ENCODE measurements at places on chromosomes 5 and 9.

DNA sequence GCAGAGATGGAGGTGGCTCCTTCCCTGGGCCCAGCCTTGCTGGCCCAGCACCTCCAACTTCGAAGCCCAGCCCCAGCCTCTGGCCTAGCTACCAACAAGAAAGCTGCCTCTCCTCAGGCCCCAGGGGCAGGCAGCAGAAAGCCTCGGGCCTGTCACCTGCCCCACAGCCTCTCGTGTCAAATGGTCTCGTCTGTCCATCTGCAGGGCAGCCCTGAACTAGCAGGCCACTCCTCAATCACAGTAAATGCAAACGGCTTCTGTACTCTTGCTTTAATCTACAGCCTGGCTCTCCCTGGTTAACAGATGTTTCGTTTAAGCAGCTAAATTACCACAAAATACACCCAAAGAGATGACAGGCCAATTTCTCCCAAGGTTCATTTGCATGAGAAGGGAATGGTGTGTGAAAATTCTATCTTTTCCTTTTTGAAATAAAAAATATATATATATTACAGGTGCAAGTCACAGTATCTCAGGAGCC lies 21.5 kb downstream of the VAV2 start:
- DNase-seq: no peak

DNA sequence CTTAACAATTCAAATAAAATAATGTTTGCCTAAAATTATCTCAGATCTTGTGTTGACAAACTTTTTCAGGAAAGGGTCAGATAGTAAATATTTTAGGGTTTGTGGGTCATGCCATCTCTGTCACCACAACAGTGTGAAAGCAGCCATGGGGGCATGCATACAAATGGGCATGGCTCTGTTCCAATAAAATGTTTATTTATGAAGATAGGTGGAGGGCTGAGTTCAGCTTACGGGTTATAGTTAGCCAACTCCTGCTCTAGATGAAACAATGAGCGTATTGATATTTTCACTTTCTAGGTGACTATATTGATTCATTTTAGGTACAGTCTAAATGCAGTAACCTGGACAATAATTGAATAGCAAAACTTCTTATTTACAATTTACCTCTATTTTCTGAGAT lies 533.8 kb upstream of the CLINT1 start:
- no peak for DNase-seq

DNA sequence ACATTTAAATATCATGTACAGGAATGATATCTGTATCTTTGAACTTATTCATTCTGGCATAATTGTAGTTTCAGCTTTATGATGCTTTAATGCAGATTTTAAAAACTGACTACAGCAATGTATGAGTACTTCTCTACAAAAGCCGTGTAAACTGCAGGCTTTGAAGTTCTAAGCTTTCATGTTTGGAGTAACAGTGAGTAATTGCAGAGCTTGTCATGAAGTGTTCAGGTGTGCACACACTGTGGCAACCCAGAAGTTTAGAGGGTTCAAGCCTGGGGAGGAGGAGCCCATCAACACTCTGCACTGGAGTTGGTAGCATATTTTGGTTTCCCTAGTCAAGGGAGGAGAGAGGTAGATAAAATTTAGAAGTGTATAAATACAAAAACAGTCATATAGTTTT lies 130.9 kb downstream of the CD180 start:
- no peak for DNase-seq

DNA sequence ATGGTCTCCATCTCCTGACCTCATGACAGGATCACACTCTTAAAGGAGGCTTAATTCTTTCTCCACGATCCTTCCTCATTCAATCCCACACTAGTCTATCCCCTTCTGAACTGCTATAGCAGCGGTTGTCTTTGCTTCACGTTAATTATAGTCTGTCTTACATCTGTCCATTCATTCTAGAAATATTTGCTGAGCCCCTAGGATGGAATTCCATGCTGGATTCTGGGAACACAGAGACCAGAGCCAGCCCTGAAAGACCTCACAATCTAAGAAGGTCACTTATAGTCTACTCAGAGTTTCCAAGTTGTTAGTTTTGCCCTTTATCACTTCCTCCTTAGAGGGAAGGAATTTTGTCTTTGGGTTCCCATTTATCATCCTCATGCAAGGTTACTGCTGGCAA lies 193.5 kb downstream of the GAS1 start:
- DNase-seq: no peak

DNA sequence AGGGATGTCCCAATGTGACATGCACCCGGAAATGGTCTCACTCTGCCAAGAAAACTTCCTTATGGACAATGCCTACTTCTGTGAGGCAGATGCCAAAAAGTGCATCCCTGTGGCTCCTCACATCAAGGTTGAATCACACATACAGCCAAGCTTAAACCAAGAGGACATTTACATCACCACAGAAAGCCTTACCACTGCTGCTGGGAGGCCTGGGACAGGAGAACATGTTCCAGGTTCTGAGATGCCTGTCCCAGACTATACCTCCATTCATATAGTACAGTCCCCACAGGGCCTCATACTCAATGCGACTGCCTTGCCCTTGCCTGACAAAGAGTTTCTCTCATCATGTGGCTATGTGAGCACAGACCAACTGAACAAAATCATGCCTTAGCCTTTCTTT lies 37.6 kb upstream of the CCDC152 start:
- DNase-seq: no peak

GRCh38 chr9:250625-251024 lies 36.0 kb downstream of the DOCK8 start:
- DNase-seq: no peak

- no peak for DNase-seq
Measured at GRCh38 chr5:53326424-53327153, 153.8 kb upstream of the FST start.

- no peak for DNase-seq
Measured at GRCh38 chr5:1662559-1663085, 137.0 kb downstream of the MRPL36 start.

- DNase-seq: peak; percentile 80
Measured at GRCh38 chr5:74641735-74642542, 1.4 kb upstream of the ENC1 start.

DNA sequence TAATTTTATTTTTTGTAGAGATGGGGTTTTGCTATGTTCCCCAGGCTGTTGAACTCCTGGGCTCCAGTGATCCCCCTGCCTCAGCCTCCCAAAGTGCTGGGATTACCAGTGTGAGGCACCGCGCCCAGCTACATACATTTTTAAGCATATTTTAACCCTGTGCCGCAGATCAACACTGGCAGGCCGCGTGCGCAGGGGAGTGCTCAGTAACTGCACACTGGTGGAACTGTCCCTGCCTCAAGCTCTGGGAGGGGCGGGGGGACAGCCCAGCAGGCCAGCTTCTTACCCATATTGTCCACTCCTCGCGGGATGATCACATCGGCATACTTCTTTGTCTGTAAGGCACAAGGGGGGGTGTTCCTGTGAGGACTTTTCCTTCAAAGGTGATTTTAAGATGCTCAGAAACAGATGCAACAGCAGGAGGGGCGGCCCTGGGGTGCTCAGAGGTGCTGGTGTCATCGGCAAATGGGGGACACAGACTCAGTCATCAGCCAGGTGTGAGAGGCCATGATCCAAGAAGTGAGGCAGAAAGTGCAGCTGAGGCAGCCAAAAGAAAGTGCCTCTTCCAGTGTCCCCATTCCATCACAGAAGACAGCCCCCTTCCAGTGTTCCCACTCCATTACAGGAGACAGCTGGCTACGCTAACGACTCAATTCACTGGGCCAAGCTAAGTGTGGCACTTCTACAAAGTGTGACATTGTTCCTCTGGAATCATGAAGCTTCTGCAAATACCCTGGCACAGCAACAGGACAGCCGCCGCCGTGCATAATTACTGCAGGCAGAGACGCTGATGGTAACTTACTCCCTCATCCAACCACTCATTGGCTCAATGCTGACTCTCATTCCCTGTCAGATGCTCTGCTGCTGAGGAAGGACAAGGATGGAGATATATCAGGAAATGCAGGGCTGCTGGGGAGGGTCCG lies 5.2 kb downstream of the UCK1 start:
- peak; percentile 82 for DNase-seq

GRCh38 chr9:75644649-75645048 lies 245.8 kb upstream of the PCSK5 start:
- no peak for DNase-seq

DNA sequence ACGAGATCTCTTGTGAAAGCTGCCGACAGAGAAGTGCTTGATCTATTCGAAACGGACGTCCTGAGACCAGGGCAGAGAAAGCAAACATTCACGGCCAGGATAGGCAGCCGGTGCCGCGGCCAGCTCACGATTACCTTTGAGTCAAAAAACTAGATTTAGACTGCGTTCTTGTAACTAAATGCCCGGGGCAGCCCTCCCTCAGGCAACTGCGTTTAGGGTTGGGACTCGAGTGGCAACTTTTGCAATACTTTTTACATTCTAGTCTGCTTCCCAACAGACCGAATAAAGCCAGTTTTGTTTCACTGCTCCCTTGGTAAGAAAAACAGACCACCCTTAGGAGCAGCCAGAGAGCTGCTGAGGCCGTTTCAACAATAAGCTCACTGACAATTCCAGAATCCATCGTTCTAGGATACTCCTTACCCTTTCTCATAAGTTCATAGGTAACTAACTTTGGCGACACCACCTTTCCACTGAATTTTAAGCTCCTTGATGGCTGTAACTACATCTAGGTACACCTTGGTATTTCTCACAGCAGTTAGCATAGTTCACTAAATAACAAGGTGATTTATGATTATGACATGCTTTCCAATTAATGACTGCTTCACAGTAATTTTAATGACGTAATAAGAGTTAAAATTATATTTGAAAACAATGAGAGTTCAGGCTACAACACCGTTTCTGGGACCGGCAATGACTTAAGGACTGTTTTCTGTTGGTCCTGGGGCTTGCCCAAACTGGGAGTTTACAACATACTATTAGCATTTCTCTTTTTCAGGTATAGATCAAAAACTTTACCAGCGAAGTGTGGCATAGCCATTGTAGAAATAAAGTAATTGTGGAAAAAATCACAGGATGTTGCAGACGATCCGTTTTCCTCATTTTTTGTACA lies 899 bp upstream of the RAPGEF6 start:
- DNase-seq: no peak

DNA sequence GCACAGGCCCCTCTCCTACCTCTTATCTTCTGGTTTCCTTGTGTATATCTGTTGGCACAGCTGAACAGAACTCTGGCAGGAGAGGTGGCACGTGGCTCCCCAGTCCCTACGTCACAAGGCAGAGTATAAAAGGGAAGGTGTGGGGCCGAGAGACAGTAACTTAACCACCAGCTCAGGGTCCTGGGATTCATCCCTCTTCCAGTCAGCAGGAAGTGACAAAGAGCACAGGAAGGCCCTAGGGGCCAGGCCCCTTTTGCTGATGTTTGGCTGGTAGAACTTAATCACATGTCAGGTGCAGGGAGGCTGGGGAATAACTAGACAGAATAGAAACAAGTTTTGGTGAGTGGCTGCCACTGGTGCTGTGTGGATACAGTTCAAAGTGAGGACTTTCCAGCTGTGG lies 4.5 kb upstream of the ICE1 start:
- DNase-seq: no peak

GRCh38 chr5:151923866-151924476 lies 680 bp downstream of the GLRA1 start:
- DNase-seq: no peak

GRCh38 chr5:66582499-66583165 lies 13.6 kb upstream of the MAST4 start:
- no peak for DNase-seq

GRCh38 chr9:131496844-131497405 lies 5.8 kb upstream of the POMT1 start:
- DNase-seq: no peak

GRCh38 chr5:14718778-14719177 lies 54.3 kb downstream of the OTULIN start:
- DNase-seq: no peak

DNA sequence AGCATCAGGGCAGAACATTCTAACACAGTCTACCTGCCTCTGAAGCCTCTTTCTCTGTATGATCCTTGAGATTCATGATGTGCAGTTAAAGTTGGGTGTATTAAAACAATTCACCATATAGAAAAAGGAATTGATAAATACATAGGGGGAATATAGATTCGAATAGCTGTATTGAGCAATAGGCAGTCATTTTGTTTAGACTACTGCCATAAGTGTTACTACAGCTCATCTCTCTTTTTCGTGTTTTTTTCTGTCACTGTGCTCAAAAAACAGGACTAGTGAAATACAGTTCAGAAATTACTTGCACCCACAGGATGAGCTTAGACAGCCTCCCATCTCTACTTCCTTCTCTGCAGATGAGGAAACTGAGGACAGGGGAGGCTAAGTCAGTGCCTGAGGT lies 144.6 kb upstream of the FBN2 start:
- no peak for DNase-seq

GRCh38 chr5:2137444-2138050 lies 254.8 kb upstream of the IRX4 start:
- no peak for DNase-seq

- DNase-seq: peak; percentile 32
Measured at GRCh38 chr5:133696782-133697507, 84.6 kb upstream of the FSTL4 start.

- DNase-seq: peak; percentile 28
Measured at GRCh38 chr9:33415501-33416038, 13.2 kb upstream of the AQP7 start.

GRCh38 chr5:65815161-65815560 lies 93.2 kb downstream of the NLN start:
- no peak for DNase-seq

DNA sequence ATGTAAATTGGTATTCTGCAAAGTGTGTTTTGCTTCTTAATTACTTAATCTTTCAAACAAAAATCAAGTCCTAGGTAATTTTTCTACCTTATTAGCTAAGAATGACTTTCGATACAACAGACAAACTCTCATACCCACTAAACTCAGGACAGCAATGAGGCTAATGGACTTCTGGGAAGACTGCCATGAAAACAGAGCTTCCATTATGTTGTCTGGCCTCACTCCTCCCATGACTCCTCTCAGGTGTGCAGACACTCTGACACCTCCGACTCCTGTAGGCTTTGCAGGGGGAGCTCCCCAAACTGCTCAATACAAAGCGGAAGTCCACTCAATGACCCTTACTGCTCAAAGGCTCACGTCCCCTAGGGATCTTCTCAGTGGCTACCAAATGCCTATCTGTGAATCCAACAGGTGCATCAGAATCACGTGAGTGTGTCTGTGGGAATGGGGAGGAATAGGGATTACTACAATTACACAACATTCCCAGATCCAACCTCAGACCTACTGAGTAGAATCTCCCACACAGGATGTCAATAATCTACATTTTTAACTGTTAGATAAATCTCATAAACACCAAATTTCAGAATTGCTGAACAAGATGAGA lies 289.9 kb downstream of the RAB3C start:
- no peak for DNase-seq

GRCh38 chr5:79408028-79408427 lies 105.9 kb downstream of the HOMER1 start:
- DNase-seq: no peak

- DNase-seq: no peak
Measured at GRCh38 chr9:4803670-4804530, 11.2 kb downstream of the RCL1 start.

GRCh38 chr5:158614951-158615350 lies 484.8 kb downstream of the EBF1 start:
- DNase-seq: no peak

DNA sequence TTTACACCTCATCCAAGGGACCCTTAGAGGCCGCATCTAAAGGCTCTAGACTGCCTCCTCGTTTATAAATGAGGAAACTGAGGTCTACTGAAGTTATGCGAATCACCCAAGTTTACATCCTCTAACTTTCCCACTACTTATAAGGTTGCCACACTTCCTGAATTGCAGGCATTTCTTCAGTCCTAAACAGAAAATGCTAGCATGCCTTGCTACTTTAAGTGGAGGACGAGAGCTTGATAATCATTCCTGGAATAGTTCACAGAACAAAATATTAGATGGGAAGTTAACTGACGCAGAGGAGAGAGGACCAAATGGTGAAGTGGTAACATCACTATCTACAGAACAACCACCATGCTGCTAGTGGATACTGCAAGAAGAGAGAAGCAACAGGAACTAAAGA lies 85.8 kb downstream of the GNAQ start:
- no peak for DNase-seq

Data from globus pallidus (tissue), 1 donor.